ENCODE measurements at places on chromosomes 6 and 20.
A peak's percentile ranks its signal among the peaks of the same experiment; 100 is the strongest.

DNA sequence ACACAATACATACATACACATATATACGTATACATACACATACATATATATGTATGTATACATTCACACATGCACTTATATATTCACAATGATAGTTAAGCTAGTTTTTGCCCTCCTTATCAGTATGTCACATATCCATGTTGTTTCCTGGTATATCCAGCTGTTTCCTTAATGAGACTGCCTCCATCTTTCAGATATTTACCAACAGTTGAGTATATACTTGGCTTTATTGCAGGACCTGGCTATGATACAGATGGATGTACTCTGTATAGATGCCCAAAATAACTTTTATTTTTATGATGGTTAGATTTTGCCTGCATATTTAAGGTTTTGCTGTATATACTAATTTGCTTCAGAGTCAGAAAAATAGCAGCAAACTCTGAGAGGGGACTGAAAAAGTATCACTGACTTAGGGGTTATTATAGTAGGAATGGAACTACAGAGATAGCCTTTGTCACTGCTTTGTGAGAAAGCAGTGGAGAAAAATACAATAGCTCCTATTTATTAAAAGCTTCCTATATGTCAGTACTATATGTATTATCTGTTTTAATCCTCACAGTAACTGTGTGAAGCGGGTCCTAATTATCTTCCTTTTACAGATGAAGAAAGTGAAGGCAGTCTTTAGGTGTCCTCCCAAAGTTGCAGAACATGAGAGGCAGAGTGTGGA, 35.5 kb downstream of the CARMIL1 start:
- DNase-seq, result no peak

DNA sequence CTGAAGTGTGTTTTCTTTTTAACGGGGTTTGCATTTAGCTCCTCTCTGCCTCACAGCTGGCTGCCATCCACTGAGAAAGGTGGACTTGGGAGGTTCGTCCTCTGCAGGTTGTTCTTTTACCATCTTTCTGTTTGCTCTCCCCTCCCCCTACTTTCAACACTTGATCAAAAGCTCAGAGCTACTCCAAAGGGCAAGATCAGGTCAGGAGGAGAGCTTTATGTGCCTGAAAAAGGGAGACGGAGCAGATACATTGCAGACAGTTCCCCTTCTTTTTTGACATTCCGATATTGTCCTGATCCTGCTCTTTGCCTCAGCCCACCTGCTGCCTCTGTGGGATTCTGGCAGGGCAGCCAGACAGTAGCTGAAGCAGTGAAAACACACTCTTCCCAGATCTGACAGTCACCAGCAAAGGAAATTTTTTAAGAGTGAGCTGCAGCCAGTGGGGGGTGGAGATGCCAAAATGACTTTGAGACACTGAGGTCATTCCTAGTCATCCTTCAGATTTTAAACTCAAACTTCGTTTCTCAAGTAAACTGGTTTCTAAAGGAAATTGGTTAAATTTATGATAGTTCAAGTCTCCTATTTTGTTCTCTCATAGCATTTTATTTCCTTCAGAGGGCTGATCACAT, 26.5 kb downstream of the SMLR1 start:
- no peak for DNase-seq

- DNase-seq, result no peak
These were observed 14.5 kb upstream of the BCAS1 start for GRCh38 chr20:54084727-54085388.

DNA sequence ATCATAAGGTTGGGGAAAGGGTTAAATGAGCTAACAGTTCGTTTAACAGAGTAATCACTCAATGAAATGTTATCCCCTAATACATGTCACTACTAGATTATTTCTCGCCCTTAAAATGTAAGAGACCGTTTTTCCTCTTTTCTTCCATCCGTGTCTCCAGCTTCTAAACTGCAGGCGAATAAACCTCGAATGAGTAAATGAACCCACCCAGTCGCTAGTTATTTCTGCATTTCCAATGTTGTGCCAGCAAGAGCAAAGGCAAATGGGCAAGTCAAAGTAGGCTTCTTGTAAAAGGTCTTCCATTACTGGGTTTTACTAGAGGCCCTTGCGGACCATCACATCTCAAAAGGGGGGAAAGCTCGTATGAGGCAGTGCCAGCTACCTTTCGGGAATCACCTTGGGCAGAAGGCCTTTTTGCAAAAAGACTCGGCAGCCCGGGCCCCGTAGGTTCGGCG, 400 bp upstream of the SMAP1 start:
- no peak for DNase-seq

- peak; percentile 16 for DNase-seq
These were observed 572 bp downstream of the DSE start for GRCh38 chr6:116371120-116371917.

DNA sequence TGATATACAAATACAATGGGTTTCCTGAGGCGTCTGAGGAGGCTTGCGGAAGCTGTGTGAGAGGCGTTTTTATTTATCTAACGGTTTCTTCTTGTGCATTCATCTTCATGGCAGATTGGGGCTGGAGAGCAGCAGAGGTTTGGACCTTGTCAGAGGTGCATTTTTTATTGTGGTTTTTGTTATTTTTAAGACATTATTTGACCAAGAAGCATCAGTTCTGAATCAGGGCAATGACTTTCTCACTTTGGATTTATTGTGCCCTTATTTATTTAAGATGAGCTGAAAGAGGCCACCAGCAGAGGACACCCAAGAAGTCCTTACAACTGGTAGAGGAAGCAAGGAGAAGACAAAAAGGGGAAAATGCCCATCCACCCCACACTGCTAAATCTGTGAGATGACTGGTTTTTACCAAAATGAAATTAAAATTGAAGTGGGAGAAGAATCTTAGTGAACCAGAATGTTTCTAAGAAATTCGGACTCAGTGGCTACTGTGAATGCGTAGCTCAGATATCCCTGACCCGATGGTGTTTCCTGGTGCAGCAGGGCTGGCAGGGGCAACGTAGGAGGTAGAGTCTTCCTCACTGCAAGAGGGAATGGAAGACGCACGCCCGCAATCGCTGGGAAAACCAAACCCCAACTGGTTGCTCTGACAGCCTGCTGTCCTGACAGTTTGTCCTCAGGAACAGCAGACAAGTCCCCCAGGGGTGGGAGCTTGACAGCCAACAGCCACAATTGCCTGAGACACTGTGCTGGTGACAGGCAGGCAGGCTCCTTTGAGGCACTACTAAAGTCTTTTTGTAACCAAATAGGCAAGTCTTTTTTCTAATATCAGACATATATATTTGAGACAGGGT, 14.2 kb downstream of the PRR18 start:
- DNase-seq, result no peak

GRCh38 chr20:13644010-13644409, 5.3 kb upstream of the TASP1 start:
- no peak for DNase-seq

DNA sequence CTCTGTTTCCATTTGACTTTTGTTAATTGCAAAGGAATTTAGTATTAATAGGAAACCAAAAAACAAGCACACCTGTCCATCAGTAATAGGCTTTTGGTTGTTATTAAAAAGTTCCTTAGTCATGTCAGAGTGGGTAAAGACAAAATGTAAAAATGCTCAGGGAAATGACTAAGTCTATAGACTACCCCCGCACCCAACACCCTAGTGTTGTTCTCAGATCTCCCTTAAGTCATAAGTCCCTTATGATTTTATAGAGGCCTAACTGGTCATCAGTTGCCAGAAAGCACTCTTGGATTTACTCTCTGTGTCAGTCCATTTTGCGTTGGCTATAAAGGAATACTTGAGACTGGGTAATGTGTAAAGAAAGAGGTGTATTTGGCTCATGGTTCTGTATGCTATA, 52.8 kb downstream of the MAP3K4 start:
- no peak for DNase-seq

DNA sequence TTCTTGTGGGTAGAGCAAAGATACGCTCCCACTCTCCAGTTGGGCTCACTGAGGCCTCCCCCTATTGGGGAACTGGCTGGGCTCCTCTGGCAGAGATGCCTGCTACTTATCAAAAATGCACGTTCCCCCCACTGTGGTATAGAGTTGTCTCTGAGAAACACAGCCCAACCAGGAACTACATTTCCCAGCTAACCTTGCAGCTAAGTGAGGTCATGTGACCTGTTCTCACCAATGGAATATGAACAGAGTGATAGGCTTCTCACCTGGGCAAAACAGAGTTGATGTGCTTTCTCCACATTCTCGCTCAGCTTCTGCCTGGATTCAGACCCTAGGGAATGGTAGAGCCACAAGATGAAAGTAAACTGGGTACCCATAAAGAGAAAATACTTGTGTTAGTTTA, 49.1 kb upstream of the PTPRT start:
- no peak for DNase-seq

DNA sequence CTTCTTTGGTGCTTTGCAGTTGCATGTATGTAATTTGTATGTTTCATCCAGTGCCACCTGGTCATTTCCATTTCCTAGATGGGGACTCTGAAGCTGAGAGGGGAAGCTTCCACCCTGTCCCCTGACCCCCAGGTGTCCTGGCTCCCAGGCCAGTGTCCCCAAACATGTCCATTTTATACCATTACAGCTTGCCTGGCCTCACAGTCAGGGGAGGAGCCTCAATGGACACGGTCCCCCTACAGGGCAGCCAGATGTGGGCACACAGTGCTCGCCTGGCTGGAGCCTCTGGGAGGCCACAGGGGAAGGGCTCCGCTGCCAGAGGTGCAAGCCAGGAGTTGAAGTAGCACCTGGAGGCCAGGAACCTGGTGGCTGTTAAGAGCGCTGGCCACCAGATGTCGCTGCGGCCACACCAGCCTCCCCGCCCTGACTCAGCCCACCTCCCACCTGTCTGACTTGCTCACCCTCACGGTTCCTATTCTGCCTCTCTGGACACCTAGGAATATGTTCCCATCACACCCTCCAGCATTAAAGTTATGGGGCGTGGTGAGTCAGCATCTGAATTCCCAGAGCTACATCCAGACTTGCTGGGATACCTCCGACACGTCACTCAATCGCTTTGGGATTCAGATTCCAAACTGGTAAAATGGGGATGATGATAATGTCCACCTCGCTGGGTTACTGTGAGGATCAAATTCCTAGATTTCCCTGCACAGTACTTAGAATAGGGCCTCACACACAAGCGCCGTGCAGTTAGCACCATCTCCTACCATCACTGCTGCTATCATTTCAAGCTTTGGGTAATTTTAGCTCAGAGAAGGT, 107.4 kb downstream of the SULF2 start:
- peak; percentile 53 for DNase-seq

GRCh38 chr20:46307139-46307998, 929 bp downstream of the CDH22 start:
- DNase-seq, result peak; percentile 70

DNA sequence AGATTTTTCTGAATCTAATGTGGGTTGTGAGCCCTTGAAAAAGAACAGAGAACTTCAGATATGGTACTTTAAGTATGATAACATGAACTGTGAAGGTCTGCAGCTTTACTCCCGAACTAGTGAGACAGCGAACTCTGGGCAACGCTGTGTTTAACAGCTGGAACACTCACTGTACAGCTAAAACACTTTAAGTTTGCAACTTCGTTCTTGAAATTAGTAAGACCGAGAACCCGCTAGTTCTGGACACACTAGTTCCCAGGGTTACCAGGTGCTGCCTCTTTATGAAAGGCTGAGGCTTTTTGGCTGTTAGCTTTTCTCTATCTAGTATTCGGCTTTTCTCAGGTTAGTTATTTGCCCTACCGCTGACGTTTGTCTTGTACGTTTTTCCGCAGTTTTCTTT, 52.9 kb downstream of the RIOK1 start:
- no peak for DNase-seq

DNA sequence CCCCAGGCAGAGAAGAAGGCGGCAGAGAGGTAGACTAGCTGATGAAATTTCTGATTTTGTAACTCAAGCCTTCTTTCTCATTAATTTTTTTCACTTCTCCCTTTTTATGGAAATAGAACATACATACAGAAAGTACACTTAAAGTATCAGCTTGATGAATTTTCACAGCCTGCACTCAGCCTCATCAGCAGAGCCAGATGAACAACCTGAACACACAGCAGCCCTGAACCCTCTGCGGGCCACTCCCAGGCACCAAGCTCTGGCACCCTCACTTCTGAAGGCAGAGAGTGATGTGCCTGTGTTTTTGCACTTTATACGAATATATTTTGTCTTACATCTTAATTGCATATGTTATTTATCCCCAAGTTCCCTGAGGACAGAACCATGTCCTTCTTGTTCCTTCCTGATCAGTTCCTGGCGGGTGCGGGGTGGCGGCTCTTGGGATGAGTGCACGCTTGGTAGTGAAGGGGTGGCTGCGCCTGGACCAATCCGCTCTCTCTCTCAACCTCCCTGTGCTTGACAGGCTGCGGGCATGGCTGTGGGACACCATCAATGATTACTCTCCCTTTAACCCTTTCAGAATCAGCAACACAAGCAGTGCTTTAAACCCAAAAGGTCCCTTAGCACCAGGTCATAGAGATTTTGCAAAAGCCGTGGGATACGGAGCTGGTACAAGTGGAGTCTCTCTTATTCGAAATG, 34.8 kb upstream of the AFDN start:
- no peak for DNase-seq

- DNase-seq, result peak; percentile 22
These were observed 14.8 kb upstream of the FAM83C start for GRCh38 chr20:35306931-35307517.

DNA sequence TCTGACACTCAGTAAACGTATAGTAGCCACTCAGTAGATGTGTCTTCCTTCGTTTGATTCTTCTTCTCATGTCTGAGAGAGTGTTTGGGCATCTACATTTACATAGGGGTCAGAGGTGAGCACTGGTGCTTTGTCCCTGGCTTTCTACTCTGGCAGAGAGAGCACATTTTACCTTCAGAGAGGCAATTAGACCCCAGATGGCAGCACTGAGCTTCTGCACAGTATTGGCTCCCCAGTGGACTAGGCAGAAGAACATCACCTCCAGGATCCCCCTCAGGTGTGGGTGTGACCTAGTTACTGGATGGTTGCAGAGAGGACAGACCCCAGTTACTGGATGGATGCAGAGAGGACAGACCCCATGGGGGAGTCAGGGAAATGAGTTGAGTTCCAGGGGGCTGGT, 327.2 kb downstream of the DHX35 start:
- no peak for DNase-seq

- DNase-seq, result no peak
These were observed 936 bp upstream of the TMX4 start for GRCh38 chr20:8020314-8021079.

DNA sequence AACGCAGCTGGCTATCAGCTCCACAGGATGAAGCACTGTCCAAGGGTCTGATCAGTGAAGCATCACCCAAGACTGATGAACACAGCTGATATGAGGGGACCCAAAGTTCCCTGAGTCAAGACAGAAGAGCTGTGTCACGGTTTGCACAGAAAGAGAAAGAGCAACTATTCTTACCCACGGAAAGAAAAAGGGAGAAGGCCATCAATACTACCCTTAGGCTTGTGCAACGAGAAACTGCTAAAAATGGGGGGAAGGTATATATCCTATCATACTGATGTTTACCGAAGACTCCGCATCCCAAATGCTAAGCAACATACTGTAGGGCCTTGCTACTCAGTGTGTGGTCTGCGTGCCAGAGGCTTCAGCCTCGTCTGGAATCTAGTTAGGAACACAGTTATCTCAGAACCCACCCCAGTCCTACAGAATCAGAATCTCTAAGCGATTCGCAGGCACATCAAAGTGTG, 665 bp downstream of the FASTKD5 start:
- no peak for DNase-seq

GRCh38 chr20:13549451-13549850, 89.3 kb downstream of the TASP1 start:
- DNase-seq, result no peak

GRCh38 chr6:42973926-42974325, 5.1 kb downstream of the PEX6 start:
- no peak for DNase-seq
